Esophagus mucosa (tissue), 1 donor: ENCODE measurements at places on chromosomes 5 and 9. TPM values are rescaled to one million over a fixed set of nuclear protein-coding genes. Genes with fewer than 3 reads are reported as not detected.

Gene F12
- total RNA-seq: 32.8 TPM

Gene GPRIN1
- 1.9 TPM for total RNA-seq

Gene PCDHA12
- not detected for total RNA-seq

Gene IFNA2
- not detected for total RNA-seq

Gene RANBP17
- total RNA-seq: 0.56 TPM

Gene PRRX2
- total RNA-seq: 1.5 TPM

Gene KCNIP1
- not detected for total RNA-seq

Gene ZNF618
- total RNA-seq: 2.0 TPM

Gene PPP2R2B
- total RNA-seq: 0.76 TPM

Gene PCAT7
- not detected for total RNA-seq

Gene DMRTA1
- total RNA-seq: 1.8 TPM

GRCh38 chr9:37818849-37819248 lies 18.3 kb downstream of the DCAF10 start:
- ATAC-seq: no peak

DNA sequence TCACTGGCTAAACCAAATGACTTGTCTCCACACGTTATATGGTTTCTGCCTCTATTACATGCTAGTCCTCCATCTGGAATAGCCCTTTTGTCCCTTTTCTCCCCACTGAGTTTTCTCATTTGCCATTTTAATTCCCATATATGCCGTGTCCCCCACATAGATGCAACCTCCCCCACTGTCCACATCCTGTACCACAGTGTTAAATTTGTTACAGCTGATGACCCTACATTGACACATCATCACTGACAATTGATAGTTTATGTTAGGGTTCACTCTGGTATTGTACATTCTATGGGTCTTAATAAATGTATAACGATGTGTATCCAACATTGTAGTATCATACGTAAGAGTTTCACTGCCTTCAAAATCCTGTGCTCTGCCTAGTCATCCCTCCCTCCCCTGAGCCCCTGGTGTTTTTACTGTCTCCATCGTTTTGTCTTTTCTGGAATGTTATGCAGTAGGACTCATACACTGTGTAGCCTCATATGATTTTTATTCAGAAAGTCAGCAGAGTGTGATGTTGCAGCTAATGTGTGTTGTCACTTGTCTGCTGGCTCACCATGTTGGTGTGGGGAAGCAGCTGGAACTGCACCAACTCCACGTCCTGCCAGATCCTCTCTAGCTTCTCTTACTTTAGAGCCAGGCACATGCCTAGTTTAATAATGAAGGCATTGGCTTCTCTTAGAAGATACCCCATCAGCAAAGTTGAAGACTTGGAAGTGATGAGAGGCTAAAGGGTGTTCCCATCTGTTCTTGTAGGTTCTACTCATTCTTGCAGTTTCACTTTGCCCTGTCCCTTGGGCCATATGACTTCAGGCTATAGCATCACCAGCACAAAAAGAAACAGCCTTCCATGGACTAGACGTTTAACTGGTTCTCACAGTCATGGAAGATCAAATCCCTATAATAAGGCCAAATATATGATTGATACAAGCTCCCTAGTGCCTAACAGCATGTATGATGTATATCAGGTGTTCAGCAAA lies 30.2 kb downstream of the LRRC70 start:
- no peak for ATAC-seq

DNA sequence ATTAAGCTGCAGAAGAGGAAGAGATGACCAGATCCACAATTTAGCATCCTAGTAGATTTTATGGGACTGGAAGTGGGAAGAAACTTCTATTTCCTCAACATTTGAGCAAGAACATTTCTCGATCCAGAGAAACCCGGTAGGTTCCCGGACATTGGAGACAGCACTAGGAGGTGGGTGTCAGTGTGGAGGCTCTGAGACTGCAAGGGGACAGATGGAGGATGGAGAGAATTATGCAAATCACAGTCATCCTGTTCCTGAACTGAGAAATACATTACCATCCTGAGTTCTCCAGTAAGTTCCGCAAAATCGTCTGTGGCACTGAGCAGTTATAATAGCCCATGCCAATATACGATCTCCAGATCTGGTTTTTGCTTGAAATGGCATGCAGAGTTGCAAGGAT lies 25.6 kb downstream of the GLDC start:
- ATAC-seq: no peak

DNA sequence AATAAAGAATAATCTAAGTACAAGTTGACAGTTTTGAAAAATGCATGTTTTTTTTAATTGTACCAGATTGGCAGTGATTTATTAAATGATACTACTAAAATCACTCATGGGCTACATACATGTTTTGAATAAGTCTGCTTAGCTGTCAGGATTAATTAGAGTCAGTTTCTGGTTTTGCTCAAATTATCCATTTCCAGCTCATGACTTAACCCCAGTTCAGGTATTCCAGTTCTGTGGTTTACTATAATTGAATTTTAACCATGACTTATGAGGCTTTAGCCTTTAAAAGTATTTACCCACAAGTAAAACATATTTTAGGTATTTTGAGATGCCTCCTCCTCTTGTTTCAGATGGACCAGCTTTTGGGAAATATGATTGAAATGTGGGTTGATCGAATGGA lies 17.8 kb upstream of the LRRC70 start:
- no peak for ATAC-seq

GRCh38 chr5:51487952-51488351 lies 104.7 kb downstream of the ISL1 start:
- ATAC-seq: no peak

- ATAC-seq: no peak
Observed at GRCh38 chr9:95311961-95312360, 5.5 kb downstream of the FANCC start.

DNA sequence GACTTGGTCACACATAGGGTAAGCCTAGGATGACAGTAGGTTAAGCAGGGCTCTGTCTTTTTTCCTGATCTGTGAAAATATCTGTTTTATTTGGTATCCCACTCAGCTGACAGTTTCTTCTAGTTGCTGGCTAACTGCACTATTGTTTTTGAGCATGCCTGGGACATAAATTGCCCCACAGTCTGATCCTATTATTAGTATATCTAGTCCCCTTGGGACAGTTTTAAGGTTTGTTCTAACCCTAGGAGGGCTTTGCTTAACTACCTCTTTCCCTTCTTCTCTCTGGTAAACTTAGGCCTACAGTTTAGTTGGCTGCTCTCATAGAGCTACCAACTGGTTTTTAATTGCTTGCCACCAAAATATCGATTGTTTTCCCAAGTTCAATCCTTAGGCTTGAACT lies 446.6 kb downstream of the ARHGEF28 start:
- no peak for ATAC-seq

GRCh38 chr5:178348356-178349074 lies 115.9 kb upstream of the PHYKPL start:
- ATAC-seq: no peak

GRCh38 chr9:17578911-17579793 lies at the start of gene SH3GL2:
Gene SH3GL2, plus strand, starts transcription at chr9:17579066.
- ATAC-seq: peak; percentile 69

GRCh38 chr9:37025071-37025822 lies 8.8 kb downstream of the PAX5 start:
- ATAC-seq: no peak

DNA sequence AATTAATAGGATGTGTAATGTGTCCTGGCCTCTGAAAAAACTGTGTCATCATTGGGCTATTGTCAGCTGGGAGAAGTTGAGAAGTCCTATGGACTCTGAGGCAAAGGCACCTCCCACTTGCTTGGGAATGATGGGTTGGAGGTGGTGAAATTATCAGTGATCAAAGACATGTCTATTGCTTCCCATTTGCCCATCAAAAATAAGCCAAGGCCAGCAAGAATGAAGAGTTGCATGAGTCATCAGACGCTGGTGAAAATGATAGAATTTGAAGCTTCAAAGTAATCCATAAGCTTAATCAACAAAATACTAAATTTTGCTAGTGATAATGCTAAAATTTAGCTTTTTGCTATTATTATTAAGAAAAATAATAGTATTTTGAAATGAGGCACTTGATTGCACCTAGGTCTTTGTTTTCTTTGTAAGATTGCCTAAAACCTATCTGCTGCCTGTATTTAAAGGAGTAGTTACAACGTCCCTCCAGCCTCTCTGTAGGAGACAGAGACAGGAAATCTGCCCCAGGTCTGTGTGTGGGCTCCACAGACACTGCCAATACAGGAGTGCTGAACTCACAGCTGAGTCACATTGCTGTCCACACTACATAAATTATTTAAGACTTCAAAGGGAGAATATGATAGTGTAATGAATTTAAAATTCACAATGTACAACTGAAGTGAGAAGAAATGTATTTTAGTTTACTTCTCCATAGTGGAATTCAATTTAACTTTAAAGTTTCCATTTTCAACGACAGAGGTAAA lies 48.4 kb upstream of the APC start:
- ATAC-seq: no peak

- no peak for ATAC-seq
Observed at GRCh38 chr9:133783331-133783731, 45.2 kb upstream of the SARDH start.

DNA sequence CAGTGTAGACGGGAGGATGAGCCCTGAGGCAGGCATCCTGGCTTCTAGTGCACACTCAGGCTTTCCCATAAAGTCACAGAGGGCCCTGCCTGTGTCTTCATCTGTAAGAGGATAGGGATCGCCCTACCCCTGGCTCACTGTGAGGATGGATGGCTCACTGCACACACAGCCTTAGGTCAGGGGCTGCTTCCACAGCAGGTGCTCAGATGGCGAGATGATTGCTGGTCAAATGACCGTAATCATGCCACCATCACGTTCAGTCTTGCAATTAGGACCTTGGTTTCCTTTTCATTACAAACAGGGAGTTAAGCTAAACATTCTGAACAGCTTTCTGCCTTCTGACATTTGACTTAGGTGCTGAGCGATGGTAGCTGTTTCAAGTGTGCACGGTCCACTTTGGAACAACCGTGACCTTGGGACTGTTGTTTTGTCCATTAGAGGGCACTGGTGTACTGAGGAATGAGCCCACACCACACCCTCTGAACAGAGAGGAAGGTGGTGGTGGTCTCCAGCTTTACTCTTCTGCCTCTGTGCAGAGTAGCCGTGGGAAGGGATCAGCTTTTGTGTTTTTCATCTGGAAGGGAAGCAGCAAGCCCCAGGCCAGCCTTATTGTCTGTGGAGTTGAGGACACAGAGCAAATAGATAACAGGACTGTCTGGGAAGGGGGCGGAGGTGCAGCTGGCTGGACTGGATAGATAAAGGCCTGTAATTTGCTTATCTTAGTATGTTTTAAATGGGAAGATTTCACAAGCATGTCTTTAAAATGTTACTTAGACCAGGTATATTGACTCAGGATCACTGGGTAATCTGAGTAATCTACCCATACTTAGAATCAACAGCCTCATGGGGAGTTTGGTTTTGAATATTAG lies 183.1 kb downstream of the TRIO start:
- no peak for ATAC-seq
